Hypothalamus (tissue), 51 donors: ENCODE measurements at places on chromosomes 2 and 18.

- no peak for DNase-seq
Observed at GRCh38 chr2:215530191-215530968, 94.5 kb upstream of the FN1 start.

GRCh38 chr2:197286805-197287595, 23.6 kb downstream of the ANKRD44 start:
- DNase-seq: no peak

- DNase-seq: no peak
Observed at GRCh38 chr2:229903037-229903436, 18.8 kb downstream of the TRIP12 start.

GRCh38 chr2:225010804-225011203, 31.5 kb downstream of the DOCK10 start:
- DNase-seq: no peak

DNA sequence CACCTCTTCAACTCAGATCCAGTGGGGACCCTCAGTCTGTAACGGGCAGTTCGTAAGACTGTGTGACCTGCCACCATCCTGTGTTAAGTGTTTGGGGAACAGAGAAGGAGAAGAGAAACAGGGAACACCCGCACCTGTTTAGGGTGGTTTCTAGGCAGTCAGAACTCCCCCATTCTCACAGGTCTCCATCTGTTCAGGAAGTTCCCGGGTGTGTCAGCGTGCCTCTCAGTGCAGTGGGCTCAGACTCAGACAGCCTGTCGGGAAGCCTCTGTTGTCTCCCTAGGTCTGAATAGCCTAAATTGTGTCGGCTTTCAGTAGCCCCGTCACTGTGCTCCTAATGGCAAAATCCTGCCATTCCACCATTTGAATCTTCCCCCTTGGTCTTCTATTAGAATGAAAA, 256.6 kb downstream of the LOXHD1 start:
- no peak for DNase-seq

DNA sequence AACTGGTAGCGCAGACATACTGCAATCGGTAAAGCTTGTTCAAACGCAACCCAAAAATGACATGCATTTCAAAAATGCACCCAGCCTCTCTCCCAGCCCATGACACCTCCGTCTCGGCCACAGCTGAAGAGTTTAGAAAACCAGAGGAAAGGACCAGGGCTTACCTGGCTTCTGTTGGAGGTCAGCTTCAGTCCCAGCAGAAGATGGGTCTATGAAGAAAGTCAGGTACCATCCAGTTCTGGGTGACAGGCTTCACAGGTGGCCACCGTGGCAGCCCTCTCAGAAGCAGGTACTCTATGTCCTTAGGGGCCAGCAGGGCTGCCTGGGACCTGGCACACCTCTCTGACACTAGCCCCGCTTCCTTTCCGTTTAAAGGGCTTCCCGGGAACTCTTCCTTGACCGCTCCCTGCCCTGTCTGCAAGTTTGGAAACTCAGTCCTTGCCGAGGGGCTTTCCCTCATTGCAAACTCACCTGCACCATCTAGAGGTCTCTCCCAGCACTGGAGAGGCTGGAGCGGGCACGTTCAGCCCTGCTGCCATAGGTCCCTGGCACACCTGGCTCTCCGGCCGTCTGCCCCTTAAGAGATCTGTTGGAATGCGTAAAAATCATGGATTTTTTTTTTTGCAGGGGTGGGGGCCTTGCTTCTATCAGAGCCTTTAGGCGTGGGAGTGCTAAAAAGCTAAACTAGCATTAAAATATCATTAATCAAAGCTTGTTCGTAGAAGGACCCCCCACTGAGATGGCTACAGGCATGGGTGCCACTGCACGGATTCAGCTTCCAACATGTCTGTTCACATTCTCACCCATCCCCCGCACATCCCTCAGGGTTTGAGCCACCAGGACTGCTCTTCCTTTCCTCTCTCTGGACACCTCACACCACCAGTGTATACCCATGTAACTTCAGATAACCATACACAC, at the start of gene EDAR:
Gene EDAR, minus strand, starts transcription at position 425 of the 918 bp plus-strand sequence. CDS start 58,206 bp downstream, outside the sequence.
- no peak for DNase-seq

DNA sequence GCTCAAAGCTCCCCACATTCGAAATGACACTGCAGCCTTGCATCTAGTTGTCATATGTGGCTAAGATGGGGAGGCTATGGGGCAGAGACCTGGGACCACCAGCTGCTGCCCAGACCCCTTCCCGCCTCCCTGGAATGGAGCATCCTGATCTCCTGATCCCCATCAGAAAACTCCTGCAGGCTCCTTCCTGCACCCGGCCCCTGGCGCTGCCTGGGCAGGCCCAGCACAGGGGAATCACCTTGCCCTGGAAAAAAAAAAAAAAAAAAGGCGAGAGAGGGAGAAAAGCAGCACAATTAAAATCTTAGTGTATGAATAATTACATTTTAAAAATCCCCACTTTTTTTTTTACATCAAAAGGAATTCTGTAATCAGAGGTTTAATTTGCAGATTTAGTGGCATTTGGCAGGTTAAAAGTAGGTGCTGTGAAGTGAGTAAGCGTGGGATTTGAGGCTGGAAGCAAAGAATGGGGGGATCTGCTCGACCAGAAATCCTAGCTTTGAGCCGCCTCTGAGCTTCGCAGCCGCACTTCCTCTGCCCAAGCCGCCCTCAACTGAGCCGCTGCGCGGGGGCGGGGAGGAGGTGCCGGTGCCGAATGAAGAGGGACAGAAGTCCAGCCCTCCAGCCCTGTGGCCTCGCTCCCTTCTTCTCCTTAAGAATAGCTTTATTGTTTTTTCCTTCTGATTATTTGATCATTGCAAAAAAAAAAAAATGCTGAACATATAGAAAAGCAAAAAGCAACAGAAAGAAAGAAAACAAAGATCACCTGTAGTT, 30.0 kb downstream of the THNSL2 start:
- DNase-seq: no peak

GRCh38 chr2:44150473-44150872, 18.2 kb upstream of the PPM1B start:
- no peak for DNase-seq

DNA sequence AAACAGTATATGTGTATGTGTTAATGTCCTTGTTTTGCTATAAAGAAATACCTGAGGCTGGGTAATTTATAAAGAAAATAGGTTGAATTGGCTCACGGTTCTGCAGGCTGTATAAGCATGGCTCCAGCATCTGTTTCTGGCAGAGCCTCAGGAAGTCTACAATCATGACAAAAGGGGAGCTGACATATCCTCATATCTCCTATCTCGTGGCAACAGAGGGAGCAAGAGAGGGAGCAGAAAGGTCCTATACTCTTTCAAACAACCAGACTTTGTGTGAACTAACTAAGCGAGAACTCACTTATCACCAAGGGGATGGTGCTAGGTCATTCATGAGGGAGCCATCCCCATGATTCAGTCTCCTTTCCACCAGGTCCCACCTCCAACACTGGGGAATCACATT, 13.0 kb downstream of the CALCRL start:
- DNase-seq: no peak

DNA sequence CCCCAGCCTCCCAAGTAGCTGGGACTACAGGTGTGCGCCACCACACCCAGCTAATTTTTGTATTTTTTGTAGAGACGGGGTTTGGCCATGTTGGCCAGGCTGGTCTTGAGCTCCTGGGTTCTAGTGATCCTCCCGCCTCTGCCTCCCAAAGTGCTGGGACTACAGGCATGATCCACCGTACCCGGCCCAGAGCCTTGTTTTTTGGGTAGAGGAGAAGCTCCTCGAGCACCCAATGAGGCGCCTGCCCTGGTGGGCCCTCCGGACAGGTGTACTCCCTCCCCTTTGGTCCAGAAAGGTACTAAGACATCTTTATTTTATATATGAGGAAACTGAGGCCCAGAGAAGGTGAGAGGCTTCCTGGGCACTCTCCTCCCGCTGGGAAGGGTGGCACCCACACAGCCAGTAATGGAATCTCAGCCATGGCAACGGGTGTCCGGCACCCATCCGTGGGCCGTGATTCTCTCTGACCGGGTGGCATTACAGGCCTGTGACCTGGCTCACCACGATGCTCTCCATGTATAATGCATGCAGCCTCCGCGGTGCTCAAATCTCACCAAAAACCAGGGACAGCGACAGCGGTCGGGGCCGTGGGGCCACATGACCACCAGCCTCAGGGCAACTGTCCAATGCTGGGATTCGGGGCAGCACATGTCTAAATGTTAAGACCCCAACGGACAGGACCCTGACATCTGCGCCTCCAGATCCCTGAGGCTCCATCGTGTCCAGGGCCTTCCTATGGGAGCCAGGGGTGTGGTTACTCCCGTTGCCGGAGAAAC, 16.8 kb upstream of the KLHL30 start:
- no peak for DNase-seq

GRCh38 chr2:170106102-170106840, 71.7 kb upstream of the MYO3B start:
- no peak for DNase-seq

DNA sequence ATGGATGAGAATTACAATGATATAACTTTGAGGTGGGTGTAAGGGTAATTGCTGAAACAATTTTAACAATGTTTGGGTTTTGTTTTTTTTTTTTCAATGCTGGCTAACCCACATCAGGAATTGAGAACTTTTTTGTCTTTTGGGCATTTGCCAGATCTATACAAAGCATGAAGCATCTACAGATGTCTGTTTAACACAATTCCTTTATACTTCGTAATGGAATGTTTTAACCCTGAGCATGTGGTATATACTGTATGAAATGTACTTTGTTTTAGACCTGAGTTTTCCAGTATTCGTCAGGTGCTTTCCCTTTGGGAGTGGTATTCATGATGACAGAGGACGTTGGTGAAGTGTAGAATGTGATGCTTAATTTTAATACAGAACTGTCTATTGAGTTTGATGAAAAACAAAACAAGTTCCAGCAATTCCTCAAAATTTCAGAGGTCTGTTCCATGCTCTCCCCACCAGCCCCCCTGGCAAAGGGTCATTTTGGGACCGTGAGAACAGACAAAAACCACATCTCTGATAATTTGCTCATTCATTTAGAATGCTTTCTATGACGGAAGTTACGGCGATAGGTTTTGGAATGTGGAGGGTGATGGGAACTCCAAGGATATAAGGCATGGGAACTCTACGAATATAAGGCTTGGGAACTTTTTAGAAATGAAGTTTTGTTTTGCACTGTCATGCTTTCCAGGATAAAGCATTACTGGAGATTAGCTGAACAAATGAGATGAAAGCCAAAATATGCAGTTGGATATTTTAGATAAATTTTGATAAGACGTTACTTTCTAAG, 14.1 kb downstream of the LIMS1 start:
- no peak for DNase-seq

DNA sequence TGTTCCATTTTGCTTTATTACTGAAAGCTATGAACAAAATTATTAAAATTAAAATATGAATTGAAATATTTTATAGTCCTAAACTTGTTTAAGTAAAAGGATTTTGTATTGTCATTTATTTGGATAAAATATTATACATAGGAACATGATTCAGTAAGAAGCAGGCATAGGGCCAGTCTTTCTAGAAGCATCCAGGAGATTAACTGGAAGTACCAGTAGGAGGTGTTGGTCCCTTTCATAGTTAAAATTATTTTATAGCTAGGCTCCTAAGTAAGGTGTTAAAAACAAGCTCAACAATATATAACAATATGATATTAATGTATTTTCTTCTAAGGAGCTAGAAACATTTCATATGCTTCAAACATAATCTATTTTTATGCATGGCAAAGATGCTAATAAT, 43.7 kb downstream of the FIGN start:
- DNase-seq: no peak

DNA sequence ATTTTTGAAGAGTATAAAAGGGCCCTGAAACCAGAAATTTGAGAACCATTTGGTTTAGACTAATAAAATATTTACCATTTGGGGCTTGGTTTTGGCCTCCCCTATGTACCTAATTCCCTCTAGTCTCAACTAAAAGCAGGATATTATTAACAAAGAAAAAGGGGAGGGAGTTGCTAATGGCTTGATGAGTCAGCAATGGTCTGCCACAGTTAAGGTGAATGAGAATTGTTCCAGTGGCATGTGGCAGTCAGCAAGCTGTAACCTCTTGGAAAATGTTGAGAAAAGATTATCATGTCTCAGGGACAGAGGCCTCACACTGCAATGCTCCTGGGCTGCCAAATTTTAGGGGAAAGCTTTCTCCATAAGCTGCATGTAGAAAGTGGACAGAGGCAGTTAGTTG, 20.1 kb upstream of the SLC39A10 start:
- no peak for DNase-seq

DNA sequence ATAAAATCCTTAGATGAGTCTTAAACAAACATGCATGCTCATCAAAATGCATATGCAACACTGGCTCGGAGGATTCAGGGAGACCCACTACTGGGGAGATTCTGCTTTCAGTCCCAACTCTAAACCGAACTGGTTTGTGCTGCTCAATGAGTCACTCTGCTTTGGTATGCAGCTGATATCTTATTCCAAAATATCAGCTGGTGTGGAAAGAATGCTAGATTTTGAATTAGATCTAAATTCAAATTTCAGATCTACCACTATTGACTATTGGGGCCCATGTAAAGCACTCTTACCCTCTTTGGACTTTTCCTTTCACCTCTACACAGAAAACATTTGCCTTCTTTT, 39.2 kb upstream of the TTN start:
- no peak for DNase-seq

GRCh38 chr2:75031171-75031570, 72.7 kb downstream of the POLE4 start:
- DNase-seq: no peak

GRCh38 chr18:76328140-76328539, 166.9 kb downstream of the ZNF516 start:
- DNase-seq: no peak

- peak; percentile 66 for DNase-seq
Observed at GRCh38 chr2:65435625-65436168, 3.3 kb upstream of the SPRED2 start.

GRCh38 chr18:51069885-51070284, 39.9 kb downstream of the SMAD4 start:
- DNase-seq: no peak

GRCh38 chr2:62467475-62468321, 38.3 kb downstream of the TMEM17 start:
- DNase-seq: no peak

- DNase-seq: no peak
Observed at GRCh38 chr2:182649316-182649715, 66.7 kb upstream of the DNAJC10 start.

DNA sequence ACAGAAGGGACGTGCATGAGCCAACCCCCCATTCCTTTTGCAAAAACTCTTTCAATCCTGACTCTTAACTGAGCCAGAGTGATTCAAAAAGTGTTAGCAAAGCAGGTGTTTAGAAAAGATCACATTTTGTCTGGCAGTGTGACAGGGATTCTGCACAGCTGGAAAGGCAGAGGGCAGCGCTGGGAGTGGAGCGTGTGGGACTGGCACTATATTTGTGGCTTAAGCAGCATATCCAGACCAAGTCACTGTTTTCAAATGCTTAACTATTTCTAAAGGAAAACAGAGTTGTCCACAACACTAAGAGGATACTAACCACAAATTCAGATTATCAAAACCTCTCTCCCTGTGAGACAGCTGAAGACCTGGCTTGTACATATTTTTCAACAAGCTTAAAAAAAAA, 19.0 kb downstream of the CABYR start:
- DNase-seq: no peak

- no peak for DNase-seq
Observed at GRCh38 chr2:88880441-88880953, 189.0 kb downstream of the RPIA start.

DNA sequence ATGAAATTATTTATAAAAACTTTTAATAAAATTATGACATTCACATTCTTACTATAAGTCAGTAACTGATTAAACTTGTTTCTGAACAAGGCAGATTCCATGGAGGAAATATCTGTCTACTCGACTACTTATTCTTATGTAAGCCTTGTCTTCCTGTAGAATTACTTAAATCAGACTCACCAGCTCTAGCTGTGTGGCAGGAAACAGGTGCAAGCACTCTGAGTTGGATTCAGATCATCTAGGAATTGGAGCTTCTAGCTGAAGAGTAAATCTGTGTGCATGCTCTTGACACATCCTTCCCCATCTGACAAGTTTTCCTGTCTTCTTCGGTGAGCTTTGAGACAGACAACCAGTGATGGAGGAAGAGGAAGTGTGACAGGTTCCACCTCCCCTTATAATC, 284.7 kb downstream of the TRIB2 start:
- DNase-seq: no peak
